Daoy (cell line): ENCODE measurements at places on chromosomes 3 and 15. TPM values are rescaled to one million over a fixed set of nuclear protein-coding genes. Genes with fewer than 3 reads are reported as not detected.

DNA sequence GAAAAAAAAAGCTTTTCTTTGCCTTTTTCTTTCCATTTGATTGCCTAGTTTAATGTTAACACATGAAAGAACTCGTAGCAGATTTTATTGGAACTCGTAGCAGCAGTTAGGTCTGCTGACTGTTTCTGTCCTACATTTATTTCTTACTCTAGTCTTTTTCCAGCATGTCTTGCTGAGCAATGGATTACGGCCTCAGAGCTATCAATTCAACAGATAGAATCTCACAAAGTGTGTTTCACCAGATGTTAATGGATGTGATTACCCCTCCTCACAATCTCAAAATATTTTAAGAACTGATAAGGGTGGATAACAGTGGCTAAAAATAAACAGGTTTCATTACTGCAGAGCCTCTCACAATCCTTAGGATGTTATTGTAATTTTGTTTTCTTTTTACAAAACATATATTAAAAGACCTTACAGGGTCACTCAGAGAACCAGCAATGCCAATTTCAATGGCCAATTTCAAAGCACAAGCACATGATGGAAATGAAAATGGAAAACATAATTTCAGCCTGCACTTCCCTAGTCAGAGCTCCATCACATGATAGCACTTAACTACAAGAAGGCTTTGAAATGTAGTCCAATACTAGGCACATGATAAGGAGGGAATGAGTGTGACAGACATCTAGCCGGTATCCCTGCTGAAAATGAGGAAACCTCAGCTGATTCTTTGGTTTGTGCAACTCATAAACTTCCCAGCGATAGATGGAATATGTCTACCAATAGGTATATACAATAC lies 838.1 kb upstream of the SEMA6D start:
- no peak for DNase-seq

DNA sequence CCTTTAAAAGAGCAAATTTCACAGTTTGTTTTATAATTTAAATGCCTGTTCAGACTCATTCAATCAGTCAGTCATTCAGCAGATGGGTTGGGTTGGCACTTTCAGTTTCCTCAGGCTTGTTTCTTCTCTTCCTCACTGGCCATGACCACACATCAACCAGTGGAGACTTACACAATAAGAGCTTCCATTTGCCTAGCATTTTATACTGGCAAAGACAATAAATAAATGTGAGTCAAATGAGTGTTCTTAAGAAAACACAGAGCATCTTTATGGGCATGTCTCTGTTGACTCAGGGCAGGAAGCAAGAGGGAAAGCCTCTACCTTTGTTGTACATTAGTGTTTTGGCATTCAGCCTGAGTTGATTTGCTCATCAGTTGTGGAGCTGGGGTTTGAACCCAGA lies 122.6 kb downstream of the EPHB1 start:
- DNase-seq = peak; percentile 43

- DNase-seq = no peak
Observed at GRCh38 chr15:75718328-75718727, 5.7 kb upstream of the CSPG4 start.

Gene DNAH1
- 0.74 and 1.8 TPM in 2 replicates for total RNA-seq

Gene KLHL6
- total RNA-seq = not detected in 2 replicates

Gene RMDN3
- total RNA-seq = 17.1 and 20.6 TPM in 2 replicates
